SK-MEL-5 (cell line): ENCODE measurements at places on chromosomes 13 and 19. TPM values are rescaled to one million over a fixed set of nuclear protein-coding genes. Genes with fewer than 3 reads are reported as not detected.

GRCh38 chr13:113929628-113930615, 44.0 kb downstream of the C13orf46 start:
- DNase-seq = no peak

DNA sequence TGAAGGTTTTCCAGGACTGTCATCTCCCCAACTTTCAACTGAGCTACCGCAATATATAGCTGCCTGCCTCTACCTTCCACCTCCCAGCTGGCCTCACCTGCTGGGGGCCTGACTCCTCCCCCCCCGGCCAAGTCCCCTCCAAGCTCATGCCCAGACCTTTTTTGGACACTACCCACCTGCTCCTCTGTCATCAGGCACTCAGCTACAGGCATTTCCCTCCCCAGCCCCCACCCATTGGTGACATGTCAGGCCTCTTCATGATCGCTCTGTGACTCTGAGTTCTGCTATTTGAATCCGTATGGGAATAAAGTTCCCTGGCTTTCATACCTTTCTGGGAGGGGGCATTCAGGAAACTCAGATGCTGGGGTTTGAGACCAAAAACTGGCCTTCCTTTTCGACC, 1.8 kb downstream of the PRKACA start:
- no peak for DNase-seq

- no peak for DNase-seq
Measured at GRCh38 chr13:26697069-26697955, 63.3 kb downstream of the GPR12 start.

GRCh38 chr13:49927755-49928154, 8.4 kb downstream of the SPRYD7 start:
- DNase-seq = no peak

The AKAP11 gene
- 15.8 and 17.1 TPM in 2 replicates for total RNA-seq

DNA sequence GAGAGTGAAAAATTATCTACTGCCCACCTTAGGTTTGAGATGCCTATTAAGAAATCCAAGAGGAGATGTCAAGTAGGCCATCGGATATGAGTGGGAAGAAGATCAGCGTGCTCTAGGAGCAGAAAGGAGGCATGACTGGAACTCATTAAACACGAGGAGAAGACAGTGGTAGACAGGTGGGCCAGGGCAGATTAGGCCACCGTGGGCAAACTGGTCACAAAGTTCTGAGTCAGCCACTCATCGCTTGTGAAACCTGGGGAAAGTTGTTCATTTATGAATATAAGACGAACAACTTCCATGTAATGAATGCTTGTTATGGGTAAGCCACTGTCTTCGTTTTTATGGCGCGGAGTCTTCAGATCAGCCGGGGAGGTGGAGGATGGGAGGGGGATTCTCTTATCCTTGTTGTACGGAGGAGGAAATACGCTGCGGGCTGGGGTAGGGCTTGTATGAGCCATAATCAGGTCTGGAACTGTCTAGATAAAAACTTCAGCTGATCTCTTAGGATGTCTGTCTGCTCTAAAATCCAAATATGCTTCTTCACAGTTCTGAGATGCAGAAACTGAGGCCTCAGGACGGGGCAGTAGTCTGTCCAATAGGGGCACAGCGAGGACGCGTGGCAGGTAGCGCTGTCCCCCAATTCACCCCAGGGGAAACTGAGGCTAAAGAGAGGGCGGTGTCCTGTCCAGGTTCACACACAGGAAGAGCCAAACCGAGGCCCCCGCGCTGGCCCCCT, 1.1 kb upstream of the ZNF444 start:
- no peak for DNase-seq

DNA sequence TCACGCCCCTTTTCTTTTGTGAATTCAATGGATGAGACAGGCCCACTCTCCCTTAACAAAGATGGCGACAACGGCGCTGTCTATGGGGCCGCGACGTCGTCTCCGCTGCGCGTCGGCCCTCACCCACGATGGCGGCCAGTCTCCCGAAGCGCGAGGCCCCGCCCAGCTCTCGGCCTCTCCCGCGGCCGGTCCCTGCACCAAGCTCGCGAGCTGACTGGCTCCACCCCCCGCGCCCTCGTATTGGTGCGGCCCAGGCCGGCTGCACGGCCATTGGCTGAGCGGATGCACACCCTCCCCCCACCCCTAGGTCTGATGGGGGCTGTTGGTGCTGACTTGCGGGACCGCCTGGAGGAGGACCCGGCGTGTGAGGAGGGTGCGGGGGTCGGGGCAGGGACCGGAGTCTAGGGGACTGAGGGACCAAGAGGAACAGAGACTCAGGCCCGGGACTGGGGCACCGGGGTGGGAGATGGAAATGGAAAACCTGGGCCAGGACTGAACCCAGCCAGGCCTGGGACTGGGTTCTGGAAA, 4.8 kb downstream of the SPHK2 start:
- peak; percentile 96 for DNase-seq

The TDRD3 gene
- 74.1 and 85.7 TPM in 2 replicates for total RNA-seq

DNA sequence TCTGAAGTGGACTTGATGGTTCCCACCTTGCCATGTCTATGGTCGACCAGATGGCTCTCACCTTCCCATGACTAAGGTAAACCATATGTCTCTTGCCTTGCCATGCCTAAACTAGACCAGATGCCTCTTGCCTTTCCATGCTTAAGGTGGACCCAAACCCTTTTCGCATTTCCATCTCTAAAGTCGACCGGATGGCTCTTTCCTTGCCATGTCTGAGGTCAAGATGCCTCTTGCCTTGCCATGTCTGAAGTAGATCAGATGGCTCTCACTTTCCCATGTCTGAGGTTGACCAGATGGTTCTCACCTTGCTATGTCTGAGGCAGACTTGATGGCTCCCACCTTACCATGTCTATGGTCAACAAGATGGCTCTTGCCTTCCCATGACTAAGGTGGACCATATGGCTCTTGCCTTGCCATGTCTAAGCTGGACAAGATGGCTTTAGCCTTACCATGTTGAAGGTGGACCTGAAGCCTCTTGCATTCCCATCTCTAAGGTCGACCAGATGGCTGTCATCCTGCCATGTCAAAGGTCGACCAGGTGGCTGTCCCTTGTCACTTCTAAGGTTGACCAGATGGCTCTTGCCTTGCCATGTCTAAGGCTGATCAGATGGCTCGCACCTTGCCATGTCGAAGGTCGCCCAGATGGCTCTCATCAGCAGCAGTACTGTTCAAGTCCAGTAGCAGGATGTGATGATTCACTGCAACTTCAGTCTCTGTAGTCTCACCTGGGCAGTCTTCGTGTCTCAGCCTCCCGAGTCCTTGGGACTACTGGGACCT, 1439.4 kb downstream of the UQCRFS1 start:
- no peak for DNase-seq

The IL17D gene
- total RNA-seq = 3.7 and 4.3 TPM in 2 replicates

- DNase-seq = no peak
Measured at GRCh38 chr19:48804496-48804895, 6.3 kb downstream of the BCAT2 start.

- no peak for DNase-seq
Measured at GRCh38 chr19:46080561-46080960, 39.8 kb upstream of the IGFL4 start.

DNA sequence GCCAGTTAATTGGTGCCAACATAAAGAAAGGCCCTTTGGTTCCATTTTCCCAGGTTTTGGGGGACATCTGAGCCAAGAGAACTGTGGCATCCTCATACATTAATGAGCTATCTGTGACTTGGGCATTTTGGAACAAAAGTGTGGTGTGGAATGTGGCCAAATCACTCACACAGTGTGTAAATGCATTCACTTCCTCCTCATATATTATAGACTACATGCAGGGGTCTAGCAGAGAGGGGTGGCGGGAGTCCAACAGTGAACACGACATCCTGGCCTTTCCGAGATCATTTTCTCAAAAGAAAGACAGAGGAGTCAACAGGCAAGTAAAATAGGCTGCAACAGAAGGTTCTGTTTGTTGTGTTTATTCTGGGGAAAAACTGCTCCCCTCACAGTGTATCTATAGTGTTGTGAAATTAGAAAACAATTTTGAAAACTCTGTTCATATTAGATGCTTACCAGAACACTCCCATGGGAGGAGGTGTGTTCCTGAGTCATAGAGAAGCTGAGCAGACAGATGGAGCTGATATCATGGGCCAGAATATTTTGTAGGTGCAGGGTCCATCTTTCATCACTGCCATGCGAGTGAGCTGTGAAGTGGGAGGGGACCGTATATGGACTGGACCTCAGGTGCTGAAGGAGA, 36.9 kb downstream of the PABPC3 start:
- no peak for DNase-seq

The ZNF625 gene
- 1.6 and 1.9 TPM in 2 replicates for total RNA-seq

- DNase-seq = peak; percentile 31
Measured at GRCh38 chr13:113297370-113298042, 467 bp downstream of the LAMP1 start.

- no peak for DNase-seq
Measured at GRCh38 chr19:46225558-46226004, 4.0 kb upstream of the IGFL1 start.

The ADPRHL1 gene
- 0.53 and 0.80 TPM in 2 replicates for total RNA-seq

The PLIN5 gene
- 1.2 TPM in 1 of 2 replicates, not detected in the other for total RNA-seq

- DNase-seq = peak; percentile 43
Measured at GRCh38 chr13:112968910-112969691, at the start of gene MCF2L. MCF2L (plus strand) TSS chr13:112969214; CDS start chr13:112969380, 166 bp downstream.

The FOSB gene
- 0.13 and 0.42 TPM in 2 replicates for total RNA-seq

The COX6B2 gene
- total RNA-seq = 0.16 and 0.42 TPM in 2 replicates

DNA sequence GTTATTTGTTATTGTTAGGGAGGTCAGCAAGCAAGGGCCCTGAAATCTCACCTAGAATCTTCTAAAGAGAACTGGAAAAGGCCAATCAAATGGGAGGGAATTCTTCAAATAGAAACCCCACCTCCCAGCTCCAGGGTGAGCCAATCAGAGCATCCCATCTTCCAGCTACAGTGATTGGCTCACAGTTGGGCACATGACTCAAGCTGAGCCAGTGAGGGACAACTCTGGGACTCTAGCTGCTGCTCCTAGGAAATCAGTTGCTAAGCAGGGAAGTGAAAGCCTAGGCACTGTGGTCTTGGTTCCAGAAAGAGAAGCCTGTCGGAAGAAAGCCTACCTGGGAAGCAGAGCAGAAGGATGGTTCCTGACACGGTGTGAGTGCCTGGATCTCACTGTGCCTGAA, 13.4 kb downstream of the TM6SF2 start:
- DNase-seq = peak; percentile 84

- peak; percentile 55 for DNase-seq
Measured at GRCh38 chr13:27599845-27600553, 20.3 kb downstream of the LNX2 start.

DNA sequence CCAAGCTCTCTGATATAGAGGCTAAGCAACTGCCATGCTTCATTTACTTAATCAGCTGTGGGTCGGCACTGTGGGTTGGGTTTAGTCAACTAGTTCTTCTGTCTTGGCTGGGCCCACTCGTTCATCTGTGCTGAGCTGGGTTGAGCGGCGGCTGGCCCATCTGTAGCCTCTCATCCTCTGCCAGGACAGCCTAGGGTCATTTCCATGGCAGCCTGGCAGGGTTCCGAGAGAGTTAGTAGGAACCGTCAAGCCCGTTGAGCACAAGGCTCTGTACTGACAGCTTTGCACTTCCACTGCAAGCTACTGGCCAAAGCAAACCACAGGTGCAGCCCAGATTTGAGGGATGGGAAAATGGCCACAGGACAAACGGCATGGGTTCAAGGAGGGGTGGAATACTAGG, 6.6 kb upstream of the ZNF835 start:
- DNase-seq = no peak

The LILRB3 gene
- total RNA-seq = 1.1 TPM in 1 of 2 replicates, not detected in the other

- DNase-seq = peak; percentile 5
Measured at GRCh38 chr13:74683411-74683810, 549.2 kb upstream of the KLF12 start.

DNA sequence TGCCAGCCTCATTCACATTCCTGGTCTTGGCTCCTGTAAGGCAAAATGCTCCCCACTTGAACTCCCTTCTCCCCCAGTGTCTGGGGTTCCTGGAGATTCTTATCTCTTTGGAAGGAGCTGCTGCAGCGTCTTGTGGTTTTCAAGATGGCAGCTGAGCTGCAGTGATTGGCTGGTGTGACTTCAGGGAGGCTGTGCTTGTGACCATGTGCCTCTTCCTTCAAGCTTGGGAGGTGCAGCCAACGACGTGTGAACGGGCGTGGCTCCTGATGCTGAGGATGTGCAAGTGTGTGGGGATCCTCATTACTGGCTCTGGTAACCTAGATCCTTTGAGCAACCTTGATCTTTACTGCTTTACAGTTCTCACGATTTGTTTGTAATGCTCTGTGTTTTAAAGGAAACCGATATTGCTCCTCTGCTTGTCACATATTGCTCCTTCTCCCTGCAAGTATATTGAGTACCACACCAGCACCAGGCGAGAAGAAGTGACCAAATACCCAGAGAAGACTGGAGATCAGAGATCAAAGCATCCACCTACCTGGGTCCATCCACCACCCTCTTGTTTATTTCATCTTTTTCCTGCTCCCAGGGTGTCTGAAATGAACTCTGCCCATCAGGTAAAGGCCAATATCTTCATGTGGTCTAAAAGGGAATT, 208.5 kb downstream of the FGF9 start:
- DNase-seq = peak; percentile 42

GRCh38 chr19:41694831-41695635, 7.0 kb upstream of the CEACAM7 start:
- DNase-seq = no peak

- no peak for DNase-seq
Measured at GRCh38 chr19:9044449-9044848, 34.2 kb upstream of the MUC16 start.

GRCh38 chr13:109369353-109370052, 416.9 kb downstream of the IRS2 start:
- DNase-seq = no peak

GRCh38 chr13:40026741-40027140, 371.3 kb downstream of the COG6 start:
- DNase-seq = no peak

The FAM216B gene
- total RNA-seq = 0.03 TPM in 1 of 2 replicates, not detected in the other

DNA sequence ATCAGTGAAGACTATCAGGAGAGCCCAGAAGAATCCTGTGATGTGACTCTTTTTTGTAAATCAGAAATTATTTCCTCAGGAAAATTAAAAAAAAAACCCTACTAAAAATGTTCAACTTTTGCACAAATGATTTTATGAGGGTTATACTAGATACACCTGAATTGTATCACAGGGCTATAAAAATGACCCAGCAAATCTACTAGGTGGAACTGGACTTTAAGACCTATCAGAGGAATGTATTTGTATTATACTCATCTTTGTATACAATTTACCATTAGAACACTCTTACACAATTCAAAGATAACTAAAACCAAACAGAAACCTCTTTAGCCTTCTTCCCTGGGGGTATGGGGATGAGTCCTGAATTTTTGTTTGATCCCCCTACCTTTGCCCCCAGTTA, 7.2 kb downstream of the FBXL3 start:
- no peak for DNase-seq

DNA sequence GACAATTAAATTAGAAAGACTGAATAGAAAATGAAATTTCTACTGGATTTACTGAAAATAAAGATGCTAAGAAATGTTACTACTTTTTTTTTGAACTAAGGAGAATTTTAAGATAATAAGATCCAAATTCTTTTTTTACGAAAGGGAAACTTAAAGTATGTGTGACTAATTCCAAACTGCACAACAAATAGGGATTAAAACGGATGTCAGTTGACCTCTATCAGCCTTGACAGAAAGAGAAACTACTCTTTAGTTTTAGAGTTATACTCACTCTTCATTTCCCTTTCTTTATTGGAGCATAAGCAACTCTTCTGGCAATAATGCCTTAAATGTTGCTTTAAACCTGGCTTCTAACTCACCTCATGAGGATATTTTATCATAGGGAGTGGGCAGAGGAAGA, 273.8 kb downstream of the SLITRK6 start:
- DNase-seq = no peak
